Muscle of arm (tissue), 14 donors: ENCODE measurements at places on chromosomes 11 and 22. TPM values are rescaled to one million over a fixed set of nuclear protein-coding genes. Genes with fewer than 3 reads are reported as not detected.

MRGPRX4 gene
- polyA plus RNA-seq: not detected

PIM3 gene
- 22.1 TPM for polyA plus RNA-seq

GRCh38 chr22:48580481-48580970 lies 1247.1 kb downstream of the BRD1 start:
- DNase-seq: no peak

- no peak for DNase-seq
Observed at GRCh38 chr11:47236482-47236881, 12.1 kb downstream of the ACP2 start.

GRCh38 chr22:29142116-29142515 lies 63.6 kb upstream of the EMID1 start:
- no peak for DNase-seq

DNA sequence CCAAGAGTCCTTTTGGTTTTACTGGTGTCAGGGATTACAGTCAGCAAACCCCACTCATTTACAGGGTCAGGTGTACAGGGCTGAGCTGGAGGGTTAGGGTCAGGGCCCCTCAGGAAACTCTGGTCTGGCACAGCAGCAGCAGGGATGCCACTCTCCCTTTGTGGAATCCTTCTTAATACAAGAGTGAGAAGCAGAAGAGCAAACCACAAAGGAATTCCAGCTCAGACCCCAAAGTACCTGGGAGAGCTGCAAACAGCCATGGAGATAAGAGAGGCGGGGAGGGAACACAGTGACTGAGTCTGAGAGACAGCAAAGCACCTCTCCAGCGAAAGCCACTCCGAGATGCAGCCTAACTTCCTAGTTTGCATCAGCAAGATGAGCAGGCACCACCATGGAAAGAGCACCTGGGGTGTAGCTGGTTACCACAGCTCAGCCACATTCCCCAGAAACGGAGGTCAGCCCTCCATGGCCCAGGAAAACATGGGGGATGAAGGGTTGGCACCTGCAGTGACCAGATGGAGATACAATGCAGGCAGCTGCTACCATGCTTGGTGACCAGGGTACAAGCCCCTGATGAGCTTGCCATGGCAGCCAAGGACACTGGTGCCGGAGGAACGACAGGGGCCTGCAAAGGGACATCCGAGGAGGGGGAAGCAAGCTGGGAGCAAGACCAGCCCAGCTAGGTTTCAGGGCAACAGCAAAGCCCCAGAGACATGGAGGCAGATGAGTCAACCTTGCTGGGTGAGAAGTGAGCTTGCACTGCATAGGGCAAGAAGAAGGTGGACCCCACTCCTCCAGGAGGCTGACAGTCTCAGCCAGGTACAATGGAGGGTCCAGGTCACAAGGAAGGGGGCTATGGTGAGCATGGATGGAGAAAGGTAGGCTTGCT lies 3.9 kb downstream of the BET1L start:
- DNase-seq: no peak

- DNase-seq: no peak
Observed at GRCh38 chr22:45120931-45121330, 42.8 kb upstream of the NUP50 start.
